Fibroblast of gingiva (primary cell): ENCODE measurements at places on chromosomes 11 and 22.

GRCh38 chr11:95459291-95460042 is 228.5 kb upstream of the SESN3 start:
- DNase-seq, result peak; percentile 34

DNA sequence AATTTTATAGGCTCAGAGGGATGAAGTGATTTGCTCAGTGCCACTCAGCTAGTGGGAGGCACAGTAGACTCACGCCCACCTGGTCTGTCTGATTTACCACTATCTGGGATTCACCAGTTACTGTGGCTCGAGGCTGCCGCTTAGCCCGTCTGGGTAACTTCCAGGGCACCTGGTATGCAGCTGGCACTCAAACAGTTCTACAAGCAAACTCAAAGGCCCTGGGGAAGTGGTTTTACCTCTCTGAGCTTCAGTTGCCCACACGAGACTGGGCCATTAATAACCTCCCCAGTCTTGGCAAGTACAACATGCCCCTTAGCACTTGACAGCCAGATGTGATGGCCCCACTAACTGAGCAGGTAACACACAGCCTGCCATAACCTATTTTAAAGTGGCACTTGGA is 2.6 kb downstream of the GDPD5 start:
- DNase-seq, result no peak

GRCh38 chr11:48043991-48044512 is 63.7 kb downstream of the PTPRJ start:
- DNase-seq, result no peak

GRCh38 chr11:96324912-96325311 is 18.1 kb downstream of the MAML2 start:
- peak; percentile 54 for DNase-seq

GRCh38 chr22:36329254-36330078 is 58.3 kb downstream of the MYH9 start:
- peak; percentile 70 for DNase-seq

DNA sequence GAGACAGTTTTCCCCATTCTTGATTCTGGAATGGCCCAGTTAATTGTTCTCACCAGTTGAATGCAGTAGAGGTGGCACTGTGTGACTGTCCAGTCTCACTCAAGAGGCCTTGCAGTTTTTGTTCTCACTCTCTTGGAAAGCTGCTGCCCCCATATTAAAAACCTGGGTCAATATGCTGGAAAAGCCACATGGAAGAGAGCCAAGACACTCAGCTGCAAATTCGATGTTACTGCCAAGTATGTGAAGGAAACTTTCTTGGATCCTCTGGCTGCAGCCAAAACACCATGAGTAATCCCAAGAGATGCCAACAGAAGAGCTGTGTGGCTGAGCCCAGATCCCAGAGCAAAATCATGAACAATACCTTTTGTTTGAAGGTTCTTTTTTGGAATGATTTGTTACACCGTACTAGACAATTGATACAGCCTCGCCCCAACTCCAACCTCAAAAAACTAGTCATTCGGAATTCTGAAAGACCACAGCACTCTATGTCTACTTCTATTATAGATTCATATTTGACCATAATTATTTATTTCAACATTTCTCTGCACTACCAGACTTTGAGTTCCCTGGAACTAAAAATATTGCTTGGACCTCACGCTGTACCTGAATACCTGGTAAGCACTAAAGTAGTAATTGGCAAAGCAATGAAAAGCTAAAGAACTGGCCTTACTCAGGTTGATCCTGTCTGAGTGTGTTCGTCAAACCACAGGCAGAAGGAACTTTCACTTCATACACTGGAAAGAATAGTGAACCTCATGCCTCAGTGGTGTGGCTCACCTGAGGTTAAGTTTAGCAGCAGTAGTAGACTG is 378.8 kb downstream of the ETS1 start:
- peak; percentile 95 for DNase-seq

- DNase-seq, result no peak
These were observed 130.8 kb downstream of the TRIM29 start for GRCh38 chr11:120007144-120007543.

DNA sequence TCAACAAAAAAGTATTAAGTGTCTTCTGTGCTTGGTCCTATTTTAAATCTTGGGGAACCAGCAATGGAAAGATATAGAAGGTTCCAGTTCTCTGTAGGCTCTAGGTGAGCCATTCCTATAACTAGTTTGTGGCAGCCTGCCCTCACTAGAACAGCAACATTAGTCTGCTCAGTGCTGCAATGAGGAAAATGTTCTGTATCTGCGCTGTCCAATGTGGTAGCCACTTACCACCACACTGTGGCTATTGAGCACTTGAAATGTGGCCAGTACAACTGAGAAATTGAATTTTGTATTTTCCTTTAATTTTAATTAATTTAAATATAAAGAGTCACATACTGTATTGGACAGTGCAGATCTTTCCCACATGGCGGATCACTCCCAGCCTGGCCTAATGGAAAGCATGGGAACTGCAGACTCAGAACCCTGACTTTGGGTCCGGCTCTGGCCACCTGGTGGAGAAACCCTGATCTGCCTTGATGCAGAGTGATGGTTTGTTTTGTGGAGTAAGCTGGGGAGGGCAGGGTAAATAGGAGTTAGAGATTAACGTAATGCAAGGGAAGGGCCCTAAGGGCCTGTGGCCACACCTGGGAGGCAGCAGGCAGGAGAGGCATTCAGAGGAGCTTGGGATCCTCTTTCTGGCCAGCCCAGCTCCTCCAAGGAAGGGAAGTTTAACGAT is 101.0 kb downstream of the ME3 start:
- DNase-seq, result no peak

- DNase-seq, result peak; percentile 10
These were observed 103.5 kb downstream of the DDX10 start for GRCh38 chr11:108768370-108768769.

GRCh38 chr22:49326558-49326957 is 501.1 kb downstream of the BRD1 start:
- no peak for DNase-seq

DNA sequence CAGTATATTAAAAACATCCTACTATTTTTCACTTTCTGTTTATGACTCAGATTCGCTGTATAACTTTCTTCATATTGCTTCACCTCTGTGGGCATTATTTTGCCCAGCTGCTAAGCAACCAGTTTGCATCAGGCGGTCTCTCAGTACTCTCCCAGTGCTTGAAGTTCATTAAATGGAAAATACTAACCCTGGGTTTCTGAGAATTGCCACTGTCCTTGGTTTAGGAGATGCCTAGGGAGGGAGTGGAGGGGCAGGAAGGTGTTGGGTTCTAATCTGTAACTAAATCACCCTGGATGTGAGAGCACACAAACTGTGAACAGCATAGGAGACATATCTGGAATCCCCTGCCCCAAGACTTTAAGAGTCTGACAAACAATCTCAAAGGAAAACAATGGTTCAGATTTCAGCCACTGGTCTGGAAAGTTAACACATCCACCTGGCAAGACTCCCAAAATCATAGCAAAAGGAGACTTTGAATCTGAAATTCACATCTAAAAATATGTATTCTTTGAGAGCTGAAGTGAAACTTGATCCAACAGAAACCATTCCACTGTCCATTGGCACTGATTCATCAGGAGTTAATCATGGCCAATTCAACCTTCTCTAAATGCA is 540.0 kb downstream of the SOX6 start:
- peak; percentile 88 for DNase-seq

- no peak for DNase-seq
These were observed 120.8 kb downstream of the NECTIN1 start for GRCh38 chr11:119608201-119608600.

DNA sequence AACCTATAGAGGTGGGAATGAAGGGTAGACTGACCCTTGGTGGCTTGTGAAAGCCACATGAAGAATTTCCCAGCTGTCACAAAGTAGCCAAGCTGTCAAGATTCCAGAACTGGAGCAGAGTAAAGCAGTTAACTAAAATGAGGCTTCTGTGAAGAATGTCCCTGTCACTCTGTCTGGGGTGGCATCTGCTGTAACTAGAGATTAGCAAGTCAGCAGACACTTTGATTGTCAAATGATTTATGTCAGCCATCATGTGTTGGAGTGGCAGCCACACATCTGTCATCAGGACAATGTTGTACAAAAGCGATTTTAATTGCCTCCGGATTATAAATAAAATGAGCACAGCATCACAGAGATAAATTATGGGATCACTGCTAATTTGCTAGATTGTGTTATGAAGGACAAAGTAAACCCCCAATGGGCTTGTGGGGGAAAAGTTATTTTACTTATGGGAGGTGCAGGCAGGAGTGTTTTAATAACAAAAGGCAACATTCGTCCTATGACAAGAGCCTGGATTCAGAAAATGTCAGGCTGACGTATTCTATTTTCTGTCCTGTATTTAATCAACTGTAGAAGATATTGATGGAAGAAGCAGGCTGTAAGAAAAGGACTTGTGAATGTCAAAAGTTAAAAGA is 270.9 kb downstream of the FAM181B start:
- DNase-seq, result no peak

GRCh38 chr22:20412474-20413216 is 18.7 kb downstream of the ZNF74 start:
- no peak for DNase-seq

DNA sequence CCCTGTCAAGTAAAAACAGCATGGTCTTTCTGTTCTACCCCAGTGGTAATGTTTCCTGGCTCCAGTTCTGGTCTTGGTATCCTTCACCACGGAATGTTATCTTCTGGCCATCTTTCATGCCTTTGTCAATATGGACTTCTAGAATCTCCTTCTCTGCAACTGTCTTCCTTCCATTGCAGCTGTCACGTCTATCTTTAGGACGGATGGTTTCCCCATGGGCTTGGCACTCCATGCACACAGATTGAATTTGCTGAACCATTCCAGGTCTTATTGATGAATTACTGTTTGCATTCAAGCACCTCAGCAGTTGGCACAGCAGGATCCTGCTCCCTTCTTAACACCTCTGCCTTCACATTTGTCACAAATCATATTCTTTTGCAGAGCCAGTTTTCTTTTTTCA is 44.9 kb upstream of the SLC25A18 start:
- DNase-seq, result no peak

DNA sequence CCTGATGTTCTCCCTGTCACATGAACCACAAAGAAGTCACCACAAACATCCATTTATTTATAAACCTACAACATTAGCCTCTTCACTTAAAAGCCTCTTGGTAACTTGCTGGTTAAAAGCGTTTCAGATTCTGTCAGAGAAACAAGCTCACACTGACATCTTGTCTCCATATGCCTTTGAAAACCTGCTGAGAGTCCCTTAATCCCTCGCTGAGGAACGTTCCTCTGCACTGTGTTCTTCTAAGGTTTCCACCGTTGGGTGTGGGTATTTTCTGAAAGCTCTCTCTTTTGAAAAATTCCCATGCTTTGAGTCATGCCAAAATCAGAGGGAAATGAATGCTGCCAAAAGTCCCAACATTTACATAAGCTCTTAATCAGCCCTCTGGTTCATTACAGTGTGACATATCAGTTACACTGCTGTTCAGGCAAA is 149.8 kb downstream of the CCDC34 start:
- DNase-seq, result peak; percentile 88
